Panc1 (cell line): ENCODE measurements at places on chromosomes 13 and 19. TPM values are rescaled to one million over a fixed set of nuclear protein-coding genes. Genes with fewer than 3 reads are reported as not detected.

Gene HCST
- total RNA-seq: 2.9 TPM

Gene ETFB
- total RNA-seq: 66.2 TPM

Gene SIAH3
- not detected for total RNA-seq

Gene PRKCSH
- 399 TPM for total RNA-seq

Gene NEK3
- 12.0 TPM for total RNA-seq

- H3K27me3 ChIP-seq: no peaks in the 10 kb centered on the region
- H3K4me3 ChIP-seq: no peak overlapping the region
- DNase-seq: no peak
- H3K4me1 ChIP-seq: no peaks in the 10 kb centered on the region
- no peak overlapping the region for H3K27ac ChIP-seq
Observed at GRCh38 chr19:7109678-7110289, 40.3 kb downstream of the ZNF557 start.

GRCh38 chr13:20410726-20411125 lies 114.9 kb downstream of the CRYL1 start:
- no peaks in the 10 kb centered on the region for H3K36me3 ChIP-seq
- H3K4me1 ChIP-seq: no peaks in the 10 kb centered on the region
- no peaks in the 10 kb centered on the region for H3K27me3 ChIP-seq
- H3K4me3 ChIP-seq: no peak overlapping the region
- H3K27ac ChIP-seq: no peak overlapping the region

GRCh38 chr19:38852231-38853044 lies 2.7 kb upstream of the HNRNPL start:
- DNase-seq: no peak
- H3K27ac ChIP-seq: peak overlapping the region; percentile 99
- H3K4me3 ChIP-seq: peak overlapping the region; percentile 82
- H3K4me1 ChIP-seq: peaks cover 31% of the 10 kb centered on the region
- peaks cover 9% of the 10 kb centered on the region for H3K36me3 ChIP-seq
- no peaks in the 10 kb centered on the region for H3K27me3 ChIP-seq

GRCh38 chr19:6723108-6723618 lies 2.7 kb upstream of the C3 start:
- H3K4me3 ChIP-seq: no peak overlapping the region
- no peaks in the 10 kb centered on the region for H3K36me3 ChIP-seq
- H3K4me1 ChIP-seq: no peaks in the 10 kb centered on the region
- no peaks in the 10 kb centered on the region for H3K27me3 ChIP-seq
- no peak overlapping the region for H3K27ac ChIP-seq
- DNase-seq: no peak

DNA sequence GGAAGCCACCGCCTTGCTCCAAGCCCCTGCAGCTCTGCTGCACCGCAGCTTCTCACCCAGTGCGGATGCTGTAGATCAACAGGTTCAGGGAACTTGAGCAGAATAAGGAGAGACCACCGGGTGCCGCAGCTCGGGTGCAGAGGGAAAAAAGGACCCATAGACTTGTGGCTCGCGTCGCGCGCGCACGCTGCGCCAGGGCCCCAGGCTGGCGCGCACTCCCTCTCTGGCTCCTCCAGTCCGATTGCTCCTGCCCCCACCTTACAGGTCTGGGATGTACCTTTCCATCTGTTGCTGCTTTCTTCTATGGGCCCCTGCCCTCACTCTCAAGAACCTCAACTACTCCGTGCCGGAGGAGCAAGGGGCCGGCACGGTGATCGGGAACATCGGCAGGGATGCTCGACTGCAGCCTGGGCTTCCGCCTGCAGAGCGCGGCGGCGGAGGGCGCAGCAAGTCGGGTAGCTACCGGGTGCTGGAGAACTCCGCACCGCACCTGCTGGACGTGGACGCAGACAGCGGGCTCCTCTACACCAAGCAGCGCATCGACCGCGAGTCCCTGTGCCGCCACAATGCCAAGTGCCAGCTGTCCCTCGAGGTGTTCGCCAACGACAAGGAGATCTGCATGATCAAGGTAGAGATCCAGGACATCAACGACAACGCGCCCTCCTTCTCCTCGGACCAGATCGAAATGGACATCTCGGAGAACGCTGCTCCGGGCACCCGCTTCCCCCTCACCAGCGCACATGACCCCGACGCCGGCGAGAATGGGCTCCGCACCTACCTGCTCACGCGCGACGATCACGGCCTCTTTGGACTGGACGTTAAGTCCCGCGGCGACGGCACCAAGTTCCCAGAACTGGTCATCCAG lies 964 bp downstream of the PCDH17 start:
- no peak for DNase-seq
- peak overlapping the region; percentile 50 for H3K4me3 ChIP-seq
- H3K27ac ChIP-seq: no peak overlapping the region
- no peaks in the 10 kb centered on the region for H3K4me1 ChIP-seq

GRCh38 chr13:101144808-101145419 lies 271.4 kb downstream of the NALCN start:
- no peak overlapping the region for H3K27ac ChIP-seq
- no peaks in the 10 kb centered on the region for H3K36me3 ChIP-seq
- H3K4me1 ChIP-seq: no peaks in the 10 kb centered on the region; the same call in 1 of the 2 replicates

DNA sequence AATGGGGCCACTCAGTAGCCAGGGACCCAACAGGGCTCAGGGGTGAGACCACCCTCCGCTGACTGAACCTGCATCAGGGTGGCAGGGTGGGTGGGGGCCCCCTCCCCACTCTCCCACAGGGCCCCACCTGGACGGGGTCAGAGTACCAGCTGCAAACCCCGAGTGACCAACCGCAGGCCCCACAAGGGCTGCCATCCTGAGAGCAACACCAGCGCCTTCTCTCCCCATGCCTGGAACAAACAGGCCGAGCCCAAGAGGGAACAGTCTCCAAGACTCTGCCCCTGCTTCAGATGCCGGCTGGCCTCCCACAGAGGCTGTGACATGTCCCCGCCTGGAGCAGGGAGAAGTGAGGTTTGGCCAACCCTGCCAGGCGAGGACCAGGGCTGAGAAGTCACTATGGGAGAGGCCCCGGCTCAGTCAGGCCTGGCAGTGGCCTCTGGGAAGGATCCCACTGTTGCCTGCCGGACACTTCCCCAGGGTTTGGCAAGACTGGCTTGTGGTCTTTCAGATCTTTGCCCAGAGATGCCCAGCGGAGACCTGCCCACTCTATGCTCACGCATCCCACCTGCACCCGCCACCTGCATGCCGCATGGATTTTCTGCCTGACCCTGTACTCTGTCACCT lies 27.2 kb downstream of the MPND start:
- H3K36me3 ChIP-seq: no peaks in the 10 kb centered on the region
- H3K27me3 ChIP-seq: no peaks in the 10 kb centered on the region
- peak overlapping the region; percentile 92 for H3K27ac ChIP-seq
- peaks cover 74% of the 10 kb centered on the region for H3K4me1 ChIP-seq

DNA sequence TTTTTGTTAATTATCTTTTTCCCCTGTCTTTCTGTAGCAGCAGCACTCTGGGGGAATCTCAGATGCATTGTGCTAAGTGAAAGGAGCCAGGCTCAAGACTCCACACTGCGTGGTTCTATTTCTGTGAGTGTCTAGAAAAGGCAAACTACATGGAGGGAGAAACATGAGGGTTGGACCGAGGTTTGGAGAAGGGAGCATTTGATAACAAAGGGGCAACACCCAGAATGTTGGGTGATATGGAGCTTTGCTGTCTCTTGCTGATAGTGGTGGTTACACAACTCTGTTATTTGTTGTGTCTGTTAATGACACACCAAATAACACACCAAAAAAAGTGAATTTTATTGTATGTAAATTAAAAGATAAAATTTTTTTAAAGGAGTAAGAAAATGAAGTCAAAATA lies 107.8 kb downstream of the COL4A2 start:
- no peaks in the 10 kb centered on the region for H3K36me3 ChIP-seq
- no peak overlapping the region for H3K4me3 ChIP-seq
- DNase-seq: no peak
- H3K4me1 ChIP-seq: no peaks in the 10 kb centered on the region

GRCh38 chr19:3608079-3608641 lies 1.5 kb upstream of the TBXA2R start:
- DNase-seq: no peak
- no peaks in the 10 kb centered on the region for H3K36me3 ChIP-seq
- peak overlapping the region; percentile 67 for H3K27ac ChIP-seq
- H3K4me3 ChIP-seq: peak overlapping the region; percentile 62

DNA sequence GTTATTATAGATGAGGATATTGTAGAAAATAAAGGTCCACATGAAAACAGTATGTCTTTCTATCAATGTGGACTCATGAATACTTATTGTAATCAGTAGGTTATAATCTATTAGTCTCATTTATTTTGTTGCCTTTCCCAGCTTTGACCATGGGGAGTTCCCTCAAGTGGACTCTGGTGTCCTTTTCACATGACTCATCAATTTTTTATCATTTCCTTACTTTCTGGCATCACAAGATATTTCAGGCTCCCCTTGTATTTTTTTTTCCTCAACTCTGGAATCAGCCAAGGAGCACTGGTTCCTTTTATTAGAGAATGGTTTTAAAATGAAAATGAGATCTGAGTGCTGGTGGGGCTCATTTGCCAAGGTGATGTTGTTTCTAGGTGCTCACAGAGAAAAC lies 63.4 kb upstream of the DIAPH3 start:
- H3K27ac ChIP-seq: no peak overlapping the region
- DNase-seq: no peak
- no peak overlapping the region for H3K4me3 ChIP-seq
- no peaks in the 10 kb centered on the region; the same call in 1 of the 2 replicates for H3K27me3 ChIP-seq
- H3K36me3 ChIP-seq: no peaks in the 10 kb centered on the region
- no peaks in the 10 kb centered on the region for H3K4me1 ChIP-seq

- H3K4me3 ChIP-seq: no peak overlapping the region
- no peak for DNase-seq
- H3K27me3 ChIP-seq: no peaks in the 10 kb centered on the region
Observed at GRCh38 chr19:2813235-2814160, 6.2 kb upstream of the ZNF554 start.

- no peak overlapping the region for H3K4me3 ChIP-seq
- no peak overlapping the region for H3K27ac ChIP-seq
- no peak for DNase-seq
Observed at GRCh38 chr13:40313269-40314200, 352.9 kb downstream of the FOXO1 start.

DNA sequence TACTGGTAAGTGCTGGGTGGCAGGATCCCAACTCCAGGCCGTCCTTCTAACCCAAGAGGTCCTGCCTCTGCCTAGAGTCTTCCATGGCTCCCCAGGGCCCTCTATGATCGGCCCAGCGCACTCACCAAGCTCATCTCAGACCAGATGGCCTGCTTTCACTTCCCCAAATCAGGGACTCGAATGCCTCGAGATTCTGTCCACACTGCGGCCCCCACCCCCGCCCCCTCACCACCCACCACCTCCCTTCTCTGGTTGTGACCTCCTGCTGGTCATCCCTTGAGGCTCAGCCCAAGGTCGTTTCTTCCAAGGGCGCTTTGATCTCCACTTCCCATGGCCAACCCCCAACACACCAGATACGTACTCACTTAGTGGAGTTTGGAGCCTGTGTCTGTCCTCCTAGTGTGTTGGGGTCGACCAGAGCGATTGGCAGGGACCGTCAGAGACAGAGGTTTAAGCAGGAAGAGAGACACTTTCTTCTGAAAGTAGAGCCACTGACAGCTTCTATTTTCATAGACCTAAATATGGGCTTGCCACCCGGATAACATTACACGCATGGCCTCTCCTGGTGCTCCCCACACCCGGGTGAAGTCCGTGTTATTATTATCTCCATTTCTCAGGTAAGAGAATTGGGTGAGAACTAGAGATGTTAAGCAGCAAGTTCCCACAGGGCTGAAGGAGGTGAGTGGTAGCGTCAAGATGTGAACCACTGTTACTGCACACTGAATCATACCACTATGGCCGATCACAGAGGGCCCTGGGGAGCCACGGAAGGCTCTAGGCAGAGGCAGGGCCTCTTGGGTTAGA lies at the start of gene FCER2:
TSS of gene FCER2 (minus strand) at position 478 of the 804 bp plus-strand sequence. CDS start 2,371 bp downstream, outside the sequence.
- no peaks in the 10 kb centered on the region for H3K4me1 ChIP-seq
- H3K27me3 ChIP-seq: peaks cover 2% of the 10 kb centered on the region; the same call in 1 of the 2 replicates
- no peak within 1 kb of the TSS for H3K27ac ChIP-seq
- no peaks in the 10 kb centered on the region for H3K36me3 ChIP-seq
- H3K4me3 ChIP-seq: no peak within 1 kb of the TSS
- DNase-seq: no peak

DNA sequence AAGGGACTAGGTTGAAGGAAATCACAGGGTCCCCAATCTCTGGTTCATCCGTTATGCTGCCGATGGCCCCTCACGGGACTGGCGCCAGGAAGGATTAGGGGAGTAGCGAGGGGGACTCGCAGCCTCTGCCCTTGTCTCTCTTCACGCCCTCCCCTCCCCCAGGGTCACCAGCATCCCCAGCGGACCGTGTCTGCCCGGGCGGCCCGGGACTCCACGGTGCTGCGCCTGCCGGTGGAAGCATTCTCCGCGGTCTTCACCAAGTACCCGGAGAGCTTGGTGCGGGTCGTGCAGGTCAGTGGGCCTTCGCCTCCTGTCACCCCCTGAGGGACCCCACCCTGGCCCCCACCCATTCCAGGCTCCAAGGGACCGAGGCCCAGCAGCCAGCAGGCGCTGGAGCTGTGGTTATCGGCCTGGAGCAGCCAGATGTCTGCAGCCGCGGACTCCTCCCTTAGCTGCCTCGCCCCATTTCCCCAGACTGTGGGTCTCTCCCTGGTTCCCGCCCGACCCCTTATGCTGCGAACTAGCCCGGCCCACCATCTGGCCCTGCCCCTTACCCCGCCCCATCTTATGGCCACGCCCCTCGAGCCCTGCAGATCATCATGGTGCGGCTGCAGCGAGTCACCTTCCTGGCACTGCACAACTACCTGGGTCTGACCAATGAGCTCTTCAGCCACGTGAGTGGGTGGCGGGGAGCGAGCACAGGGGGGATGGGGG lies 5.4 kb downstream of the PNPLA6 start:
- H3K36me3 ChIP-seq: peaks cover 4% of the 10 kb centered on the region; the same call in 1 of the 2 replicates
- no peak overlapping the region for H3K27ac ChIP-seq
- no peaks in the 10 kb centered on the region for H3K27me3 ChIP-seq
